Spinal cord (tissue), 10 donors: ENCODE measurements at places on chromosomes 6 and 20. TPM values are rescaled to one million over a fixed set of nuclear protein-coding genes. Genes with fewer than 3 reads are reported as not detected.

MAS1 gene
- 0.10 TPM for total RNA-seq

FAM162B gene
- total RNA-seq = 6.7 TPM

RBPJL gene
- 0.20 TPM for total RNA-seq

C6orf15 gene
- not detected for total RNA-seq

FOXS1 gene
- total RNA-seq = 8.7 TPM

ENPP3 gene
- 0.99 TPM for total RNA-seq

ENTPD6 gene
- total RNA-seq = 36.0 TPM

GJA10 gene
- total RNA-seq = not detected

SOX12 gene
- 11.8 TPM for total RNA-seq

RTF2 gene
- 90.7 TPM for total RNA-seq

MYBL2 gene
- total RNA-seq = 1.9 TPM

DNA sequence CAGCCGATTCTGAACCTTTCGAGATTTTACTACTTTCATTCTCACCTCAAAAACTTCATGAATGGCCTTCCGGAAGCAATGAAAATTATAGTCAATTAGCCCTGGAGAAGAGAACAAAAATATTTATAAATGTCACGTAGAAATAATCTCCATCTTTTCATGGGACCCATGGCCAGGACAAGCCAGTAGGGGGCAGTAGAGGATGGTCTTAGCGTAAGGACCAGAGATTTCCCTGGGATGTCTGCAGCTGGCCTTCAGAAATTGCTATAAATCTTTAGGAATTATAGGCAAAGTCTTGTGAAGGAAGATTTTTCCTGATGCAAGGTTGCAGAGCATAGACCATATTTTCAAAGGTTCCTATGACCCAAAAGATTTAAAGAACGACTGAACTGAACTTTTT, 15.6 kb upstream of the UBE2J1 start:
- peaks cover 7% of the 10 kb centered on the region for H3K4me1 ChIP-seq
- peaks cover 8% of the 10 kb centered on the region for H3K36me3 ChIP-seq
- DNase-seq = peak; percentile 62
- H3K27ac ChIP-seq = no peak overlapping the region
- H3K27me3 ChIP-seq = no peaks in the 10 kb centered on the region

DNA sequence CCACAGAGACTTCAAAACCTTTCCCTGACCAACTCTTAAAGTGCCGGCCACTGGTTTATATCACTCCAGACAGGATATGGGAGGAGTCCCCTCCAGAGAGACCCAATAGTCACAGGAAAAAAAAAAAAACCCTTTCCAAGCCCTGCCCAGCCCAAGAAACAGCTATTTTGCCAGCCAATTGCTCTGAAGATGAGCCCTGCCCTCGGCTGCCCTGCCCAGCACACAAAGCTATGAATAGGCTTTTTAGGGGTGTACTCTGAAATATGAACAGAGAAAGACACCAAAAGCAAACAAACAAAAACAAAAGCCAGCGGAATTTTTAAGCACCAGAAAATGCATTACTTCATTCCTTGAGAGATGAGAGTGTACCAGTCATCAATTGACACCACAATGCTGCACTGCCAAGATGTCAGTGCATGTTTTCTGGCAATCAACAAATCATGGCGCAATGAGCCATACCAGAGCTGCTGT, 275.1 kb downstream of the C6orf118 start:
- H3K27me3 ChIP-seq = no peaks in the 10 kb centered on the region
- H3K27ac ChIP-seq = no peak overlapping the region
- no peaks in the 10 kb centered on the region for H3K4me1 ChIP-seq

DNA sequence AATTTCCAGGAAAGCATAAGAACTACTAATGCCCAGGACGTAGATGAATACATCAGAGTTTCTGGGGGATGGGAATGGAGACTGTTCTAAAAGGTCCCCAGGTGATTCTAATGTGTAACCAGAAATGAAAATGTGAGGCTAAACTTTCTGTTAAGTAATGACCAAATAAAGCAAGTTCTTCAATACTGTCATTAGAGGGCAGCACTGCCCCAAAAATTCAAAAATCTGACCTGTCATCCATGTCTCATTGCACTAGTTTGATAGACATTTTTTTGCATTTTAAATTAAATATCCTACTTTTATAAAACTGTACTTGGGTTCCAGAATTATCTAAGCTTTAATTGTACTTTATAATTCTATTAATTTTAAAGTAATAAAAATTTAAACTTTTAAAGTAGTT, 94.9 kb downstream of the RFX6 start:
- H3K36me3 ChIP-seq = no peaks in the 10 kb centered on the region
- H3K4me3 ChIP-seq = no peak overlapping the region
- peaks cover 2% of the 10 kb centered on the region for H3K27me3 ChIP-seq
- H3K27ac ChIP-seq = no peak overlapping the region
- H3K4me1 ChIP-seq = no peaks in the 10 kb centered on the region

GRCh38 chr6:110878751-110879522, 4.4 kb downstream of the AMD1 start:
- H3K36me3 ChIP-seq = no peaks in the 10 kb centered on the region
- no peak overlapping the region for H3K4me3 ChIP-seq
- no peak overlapping the region for H3K27ac ChIP-seq
- no peak for DNase-seq

- H3K4me3 ChIP-seq = no peak overlapping the region
- H3K27me3 ChIP-seq = no peaks in the 10 kb centered on the region
- DNase-seq = no peak
- no peak overlapping the region for H3K27ac ChIP-seq
- no peaks in the 10 kb centered on the region for H3K4me1 ChIP-seq
These were observed 79.2 kb upstream of the GCM1 start for GRCh38 chr6:53227847-53228246.

- H3K27me3 ChIP-seq = no peaks in the 10 kb centered on the region
- H3K4me3 ChIP-seq = no peak overlapping the region
- peak overlapping the region; percentile 16 for H3K27ac ChIP-seq
- no peaks in the 10 kb centered on the region for H3K4me1 ChIP-seq
- DNase-seq = no peak
These were observed 135.2 kb upstream of the TAB2 start for GRCh38 chr6:149182262-149182661.

DNA sequence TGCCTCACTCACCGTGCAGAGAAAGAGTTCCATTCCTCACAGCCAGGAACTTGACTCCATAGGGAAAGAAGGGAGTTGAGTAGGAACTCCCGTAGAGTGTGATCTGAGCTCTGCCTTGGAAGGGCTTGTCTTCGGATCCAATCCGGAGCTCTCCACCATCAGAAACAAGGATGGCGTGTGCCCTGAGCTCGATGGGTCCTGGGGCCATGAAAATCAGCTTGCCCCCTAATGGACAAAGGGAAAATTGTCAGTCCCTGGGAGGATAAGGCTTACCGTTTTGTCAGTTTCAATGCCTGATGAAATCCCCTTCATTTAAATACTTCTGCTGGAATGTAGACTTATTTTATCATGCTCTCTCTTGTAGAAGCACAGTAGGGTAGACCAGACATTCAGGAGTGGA, 153.3 kb downstream of the PKHD1 start:
- no peak for DNase-seq
- no peaks in the 10 kb centered on the region for H3K27me3 ChIP-seq
- H3K36me3 ChIP-seq = no peaks in the 10 kb centered on the region

GRCh38 chr20:24842918-24843715, 106.0 kb upstream of the CST7 start:
- DNase-seq = peak; percentile 82
- no peak overlapping the region for H3K27ac ChIP-seq
- H3K36me3 ChIP-seq = no peaks in the 10 kb centered on the region

DNA sequence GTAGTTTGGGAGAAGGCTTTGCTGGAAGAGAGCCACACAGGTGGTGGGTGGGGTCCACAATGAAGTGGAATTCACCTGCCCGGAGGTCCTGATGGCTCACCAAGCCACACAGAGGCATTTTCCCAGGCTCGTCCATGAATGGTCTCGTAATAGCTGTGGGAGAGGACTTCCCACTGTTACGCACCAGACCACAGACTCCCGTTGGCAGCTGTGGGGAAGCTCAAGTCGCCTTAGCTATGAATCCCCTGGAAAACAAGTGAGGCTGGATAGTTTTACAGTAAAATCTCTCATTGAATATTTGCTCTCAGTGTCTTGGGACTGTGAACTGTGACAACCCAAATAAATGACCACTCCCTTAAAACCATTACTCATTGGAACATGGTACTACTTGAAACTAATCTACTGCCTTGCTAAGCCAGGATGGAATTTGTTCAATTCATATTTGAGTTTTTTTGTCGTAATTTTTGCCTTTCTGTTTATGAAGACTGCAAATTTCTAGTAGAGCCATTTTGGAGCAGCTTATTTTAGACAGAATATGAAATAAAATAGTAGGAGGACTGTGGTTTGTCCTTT, 79.4 kb downstream of the JAG1 start:
- no peaks in the 10 kb centered on the region for H3K4me1 ChIP-seq
- no peak for DNase-seq
- no peaks in the 10 kb centered on the region for H3K27me3 ChIP-seq

DNA sequence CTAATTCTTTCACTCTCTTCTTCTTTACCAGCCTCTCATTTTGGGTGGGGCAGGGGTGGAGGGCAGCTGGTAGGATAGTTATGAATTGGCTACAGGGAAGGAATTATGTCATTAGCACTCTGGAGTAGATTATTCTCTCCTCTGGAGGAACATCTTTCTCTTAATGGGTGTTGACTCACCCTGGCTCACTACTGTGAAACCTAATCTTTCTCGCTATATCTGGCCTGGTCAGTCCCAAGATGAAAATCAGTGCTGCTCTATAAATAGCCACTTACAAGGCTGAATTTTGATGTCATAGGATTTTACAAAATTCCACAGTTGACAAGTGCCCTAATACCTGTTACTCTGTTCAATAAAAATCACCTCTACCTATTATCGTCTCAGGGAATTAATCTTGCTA, 151.3 kb downstream of the COL9A1 start:
- no peaks in the 10 kb centered on the region for H3K27me3 ChIP-seq
- no peaks in the 10 kb centered on the region for H3K36me3 ChIP-seq
- no peak overlapping the region for H3K27ac ChIP-seq
- peaks cover 4% of the 10 kb centered on the region for H3K4me1 ChIP-seq
- no peak for DNase-seq

DNA sequence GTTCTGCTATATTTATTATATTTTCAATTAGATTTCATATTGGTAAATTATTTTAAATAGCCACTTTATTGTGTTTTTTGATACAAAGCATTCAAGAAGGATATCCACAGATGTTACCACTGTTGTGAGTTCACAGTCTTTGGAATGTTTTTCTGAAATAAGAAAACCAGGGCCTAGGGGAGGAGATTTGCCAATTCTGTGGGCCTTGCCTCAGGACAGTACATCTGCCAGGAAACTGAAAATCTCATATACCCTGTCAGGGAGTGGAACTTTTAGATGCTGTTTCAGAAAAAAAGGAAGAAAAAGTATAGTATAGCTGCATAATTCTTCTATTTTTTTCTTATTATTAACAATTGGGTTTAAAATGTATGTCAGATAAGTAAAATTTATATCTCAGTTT, 995.9 kb upstream of the ADGRB3 start:
- DNase-seq = no peak
- H3K4me3 ChIP-seq = no peak overlapping the region
- no peaks in the 10 kb centered on the region for H3K4me1 ChIP-seq
- H3K36me3 ChIP-seq = no peaks in the 10 kb centered on the region
- no peak overlapping the region for H3K27ac ChIP-seq

DNA sequence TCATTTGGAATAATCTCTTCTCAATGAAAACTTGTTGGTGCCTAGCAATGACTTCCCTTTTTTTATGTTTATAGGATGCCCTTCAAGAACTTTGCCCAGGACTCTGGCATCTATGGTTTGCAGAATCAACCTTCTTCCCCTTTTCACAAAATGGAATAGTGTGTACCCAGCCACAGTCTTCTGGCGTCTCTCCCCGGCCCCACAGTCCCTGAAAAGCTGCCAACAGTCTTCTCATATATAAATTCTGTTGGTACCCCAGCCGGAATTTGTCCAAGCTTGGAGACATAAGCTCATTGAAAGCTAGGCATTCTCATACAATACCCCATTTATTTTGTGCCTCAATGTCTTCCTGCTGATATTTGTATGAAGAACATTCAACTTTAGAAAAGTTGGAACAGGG, 26.4 kb upstream of the MCM3 start:
- H3K27me3 ChIP-seq = no peaks in the 10 kb centered on the region
- peaks cover 11% of the 10 kb centered on the region for H3K4me1 ChIP-seq
- peak overlapping the region; percentile 22 for H3K27ac ChIP-seq
- no peaks in the 10 kb centered on the region for H3K36me3 ChIP-seq

DNA sequence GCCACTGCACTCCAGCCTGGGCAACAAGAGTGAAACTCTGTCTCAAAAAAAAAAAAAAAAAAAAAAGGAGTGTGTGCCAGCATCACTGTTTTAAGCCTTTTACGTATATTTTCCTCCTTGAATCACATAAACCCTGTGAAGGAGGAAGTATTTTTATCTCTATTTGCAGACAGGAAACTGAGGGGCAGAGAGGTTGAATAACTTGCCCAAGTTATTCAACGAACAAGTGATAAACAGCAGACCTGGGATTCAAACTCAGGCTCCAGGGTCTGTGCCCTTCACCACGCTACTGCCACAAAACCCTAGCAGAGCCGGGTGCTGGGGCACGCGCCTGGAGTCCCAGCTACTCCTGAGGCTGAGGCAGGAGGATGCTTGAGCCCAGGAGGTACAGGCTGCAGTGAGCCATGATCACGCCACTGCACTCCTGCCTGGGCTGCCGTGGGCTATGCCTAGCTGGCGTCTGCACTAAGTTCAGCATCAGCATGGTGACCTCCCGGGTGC, 9.4 kb upstream of the AVP start:
- peaks cover 20% of the 10 kb centered on the region for H3K27me3 ChIP-seq
- no peak overlapping the region for H3K27ac ChIP-seq
- H3K36me3 ChIP-seq = no peaks in the 10 kb centered on the region
- no peak overlapping the region for H3K4me3 ChIP-seq
- DNase-seq = no peak

DNA sequence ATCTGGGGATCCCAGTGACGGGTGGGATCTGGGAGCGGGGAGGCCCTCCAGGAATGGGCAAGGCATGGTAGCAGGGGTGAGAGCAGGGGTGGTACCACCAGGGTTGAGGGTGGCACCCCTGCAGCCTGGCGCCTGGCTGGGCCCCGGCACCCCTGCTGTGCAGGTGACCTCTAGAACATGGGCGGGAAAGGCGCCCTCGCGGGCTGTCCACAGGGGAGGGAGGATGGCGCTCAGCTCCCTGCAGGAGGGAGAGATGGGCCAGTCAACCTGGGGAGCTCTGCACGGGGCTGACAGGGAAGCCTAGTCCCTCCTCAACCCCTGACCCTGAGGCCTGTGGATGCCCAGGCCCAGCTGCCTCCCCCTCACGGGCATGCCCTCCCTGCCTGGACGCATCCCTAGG, 61.6 kb upstream of the SLCO4A1 start:
- H3K27me3 ChIP-seq = peaks cover 15% of the 10 kb centered on the region
- H3K4me3 ChIP-seq = no peak overlapping the region
- peaks cover 59% of the 10 kb centered on the region for H3K4me1 ChIP-seq
- DNase-seq = no peak
- H3K36me3 ChIP-seq = no peaks in the 10 kb centered on the region
